ENCODE measurements at places on chromosomes 4 and X.

GRCh38 chrX:86460760-86461159 lies 312.5 kb downstream of the DACH2 start:
- no peak for DNase-seq

- no peak for DNase-seq
Measured at GRCh38 chrX:130245441-130245840, 23.3 kb downstream of the ZNF280C start.

DNA sequence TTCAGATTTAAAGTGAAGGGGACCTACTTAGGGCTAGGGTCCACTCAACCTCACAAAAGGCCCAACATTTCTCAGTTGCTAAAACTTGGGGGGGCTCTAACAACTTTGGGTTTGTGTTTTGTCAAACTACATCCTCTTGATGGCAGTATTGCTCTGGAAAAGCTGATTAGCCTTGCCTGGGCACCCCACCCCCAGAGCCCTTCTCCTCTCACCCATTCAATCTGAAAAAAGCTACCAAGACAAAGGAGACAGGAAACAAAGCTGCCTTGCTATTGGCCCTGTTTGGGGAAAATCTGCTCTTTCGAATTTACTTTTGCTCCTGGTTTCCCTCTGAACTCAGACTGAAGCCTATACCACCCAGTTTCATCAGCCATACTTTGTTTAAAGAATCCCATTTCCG lies 195.2 kb upstream of the STK26 start:
- DNase-seq, result peak; percentile 59

DNA sequence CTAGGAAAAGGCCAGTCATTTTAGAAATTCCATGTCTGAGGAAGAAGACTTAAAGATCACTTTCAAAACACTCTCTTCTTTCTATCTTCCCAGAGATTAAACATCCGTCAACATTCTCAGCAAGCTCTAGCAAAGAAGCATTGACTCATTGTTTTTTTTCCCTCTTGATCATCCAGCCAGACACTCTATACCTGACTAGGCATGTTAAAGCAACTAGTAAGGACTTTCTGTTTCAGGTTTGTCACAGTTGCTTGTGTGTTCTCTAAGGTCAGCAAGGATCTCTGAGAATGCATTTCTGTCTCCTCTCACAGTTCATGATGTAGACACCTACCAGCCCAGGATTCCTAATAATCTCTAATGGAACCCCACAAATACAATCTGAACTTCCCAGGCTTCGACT lies 112.2 kb downstream of the IL13RA2 start:
- DNase-seq, result no peak

GRCh38 chr4:186554539-186554913 lies 841 bp downstream of the MTNR1A start:
- DNase-seq, result peak; percentile 68

DNA sequence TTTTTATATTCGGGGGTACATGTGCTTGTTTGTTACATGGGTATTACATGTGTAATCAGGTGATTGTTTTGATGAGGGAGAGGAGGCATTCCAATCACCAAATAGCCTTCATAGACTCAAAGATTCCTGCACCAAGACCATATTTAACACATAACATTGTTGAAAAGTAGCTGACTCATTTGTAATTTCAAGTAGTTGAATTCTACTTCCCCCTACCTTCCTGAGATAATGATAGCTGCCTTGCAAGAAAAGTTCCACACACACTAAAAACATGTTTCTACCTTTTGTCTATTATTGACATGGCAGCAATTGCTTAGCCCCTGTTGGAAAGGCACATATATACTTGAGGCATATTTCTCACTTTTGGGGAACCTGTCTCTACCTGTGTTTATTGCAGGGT lies 16.1 kb downstream of the PGAM4 start:
- DNase-seq, result no peak

DNA sequence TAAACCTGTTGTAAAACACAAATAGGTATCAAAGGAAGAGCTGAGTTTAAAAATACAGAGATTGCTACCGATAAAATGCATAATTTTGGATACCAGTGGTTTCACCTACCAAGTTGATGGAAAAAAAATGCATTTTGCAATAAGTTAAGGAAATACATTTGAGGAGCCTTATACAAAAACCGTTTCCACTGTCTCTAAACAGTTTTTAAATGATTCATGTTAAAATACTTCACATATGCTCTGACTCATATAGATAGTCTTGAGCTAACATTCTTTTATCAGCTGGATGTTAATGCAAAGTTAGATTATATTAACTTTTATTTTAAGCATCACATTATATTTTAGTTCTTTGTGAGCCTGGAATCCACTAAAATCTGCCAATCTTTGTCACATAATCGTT lies 50.6 kb upstream of the ANKRD17 start:
- DNase-seq, result no peak

GRCh38 chr4:184807797-184808712 lies 17.7 kb downstream of the ACSL1 start:
- peak; percentile 82 for DNase-seq

DNA sequence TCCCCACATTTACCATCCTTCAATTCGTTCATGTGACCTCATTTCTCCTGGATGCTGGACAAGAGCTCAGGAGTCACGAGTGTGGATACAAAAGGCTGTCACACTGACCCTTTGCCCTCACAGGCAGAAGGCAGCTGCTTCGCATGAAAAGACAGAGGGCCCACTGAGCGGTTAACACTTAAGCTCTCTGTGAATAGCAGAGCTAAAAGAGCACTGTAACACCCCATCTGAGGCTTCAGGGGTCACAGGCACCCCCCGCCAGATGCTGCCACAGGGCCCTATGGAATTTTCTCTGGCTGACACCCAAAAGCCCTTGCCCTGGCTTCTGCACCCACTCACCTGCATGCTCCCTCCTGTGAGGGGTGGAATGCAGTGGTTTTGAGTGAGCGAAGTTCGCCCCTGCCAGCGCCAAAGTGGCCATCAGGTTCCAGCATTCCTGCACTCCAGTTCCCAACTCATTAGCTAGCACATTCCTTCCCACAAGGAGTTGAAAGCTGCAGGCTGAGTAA lies 360.9 kb downstream of the PPP3CA start:
- no peak for DNase-seq

- no peak for DNase-seq
Measured at GRCh38 chr4:126241634-126242033, 926.9 kb downstream of the FAT4 start.

- no peak for DNase-seq
Measured at GRCh38 chr4:141133999-141134995, 1.0 kb upstream of the RNF150 start.

- no peak for DNase-seq
Measured at GRCh38 chr4:127284236-127284635, 348.5 kb upstream of the INTU start.

DNA sequence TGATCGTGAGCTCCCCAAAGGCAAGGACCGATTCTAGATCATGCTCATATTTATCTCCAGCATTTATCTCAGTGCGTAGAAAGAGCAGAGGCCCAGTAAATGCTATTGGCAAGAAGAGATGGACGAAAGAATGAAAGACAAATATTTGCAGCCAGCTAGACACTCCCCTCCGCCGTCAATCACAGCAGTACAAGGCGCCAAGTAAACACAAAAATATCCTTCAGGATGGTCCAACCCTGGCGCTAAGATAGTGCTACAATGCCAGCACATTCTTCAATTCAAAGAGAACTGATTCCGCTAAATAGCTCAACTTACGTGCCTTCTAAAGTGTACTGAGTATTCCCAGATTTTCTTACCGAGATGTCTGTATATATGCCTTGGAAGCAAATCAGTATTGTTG lies 114.5 kb downstream of the DDX53 start:
- no peak for DNase-seq

- DNase-seq, result peak; percentile 66
Measured at GRCh38 chr4:5750946-5751665, 40.1 kb downstream of the EVC start.

GRCh38 chr4:175906384-175906783 lies 94.3 kb upstream of the GPM6A start:
- no peak for DNase-seq

DNA sequence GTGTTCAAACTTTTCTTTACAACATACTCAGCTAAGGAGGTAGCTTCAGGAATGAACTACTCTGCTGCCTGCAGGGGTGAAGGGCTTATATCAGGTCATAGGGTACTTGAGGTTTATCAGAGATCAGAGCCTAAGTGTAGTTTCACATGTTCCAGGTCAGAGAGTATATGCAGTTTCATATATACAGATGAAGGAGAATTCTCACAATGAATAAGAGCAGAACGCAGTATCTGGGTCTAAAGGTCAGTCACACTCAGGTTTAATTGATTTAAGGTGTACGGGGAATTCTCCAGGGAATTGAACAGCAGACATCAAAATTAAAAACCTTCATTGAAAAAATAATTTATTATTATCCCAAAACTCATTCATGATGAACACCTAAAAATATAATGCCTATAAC lies 700.6 kb downstream of the TECRL start:
- DNase-seq, result no peak

DNA sequence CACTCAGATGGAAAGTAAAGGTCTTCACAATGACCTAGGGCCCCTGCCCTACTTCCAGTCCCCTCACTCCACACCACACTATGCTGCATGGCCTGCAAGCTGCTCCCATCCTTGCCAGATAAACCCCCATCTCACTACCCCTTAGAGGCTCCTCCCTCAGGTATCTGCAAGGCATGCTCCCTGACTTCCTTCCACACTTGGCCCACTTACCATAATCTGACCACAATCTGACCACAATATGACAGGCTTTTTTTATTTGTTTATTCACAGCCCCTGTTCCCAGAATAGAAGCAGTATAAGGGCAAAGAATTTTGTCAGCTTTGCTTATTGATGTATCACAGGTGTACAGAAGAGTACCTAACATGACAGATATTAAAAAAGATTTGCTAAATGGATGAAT lies 124.7 kb downstream of the CAMK2D start:
- no peak for DNase-seq

GRCh38 chr4:66429276-66429675 lies 759.0 kb upstream of the EPHA5 start:
- no peak for DNase-seq

GRCh38 chr4:113756005-113756410 lies 5.5 kb downstream of the CAMK2D start:
- DNase-seq, result no peak

DNA sequence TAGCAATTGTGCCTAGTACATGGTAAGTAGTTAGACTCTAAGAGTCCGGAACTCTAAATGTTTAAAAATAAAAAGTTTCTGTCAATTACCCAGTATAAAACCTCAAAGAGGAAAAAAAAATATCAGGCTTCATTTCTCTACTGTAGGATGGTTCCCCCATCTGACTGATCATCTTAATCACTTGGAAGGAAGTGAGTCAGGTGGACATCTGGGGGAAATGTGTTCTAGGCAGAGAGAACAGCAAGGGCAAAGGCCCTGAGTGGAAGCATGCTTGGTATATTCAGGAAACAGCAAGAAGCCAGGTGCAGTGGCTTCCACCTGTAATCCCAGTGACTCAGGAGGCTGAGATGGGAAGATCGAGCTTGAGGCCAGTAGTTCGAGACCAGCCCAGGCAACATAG lies 2.9 kb upstream of the EIF1AX start:
- no peak for DNase-seq

GRCh38 chr4:54100595-54101189 lies 729 bp downstream of the GSX2 start:
- DNase-seq, result peak; percentile 70

DNA sequence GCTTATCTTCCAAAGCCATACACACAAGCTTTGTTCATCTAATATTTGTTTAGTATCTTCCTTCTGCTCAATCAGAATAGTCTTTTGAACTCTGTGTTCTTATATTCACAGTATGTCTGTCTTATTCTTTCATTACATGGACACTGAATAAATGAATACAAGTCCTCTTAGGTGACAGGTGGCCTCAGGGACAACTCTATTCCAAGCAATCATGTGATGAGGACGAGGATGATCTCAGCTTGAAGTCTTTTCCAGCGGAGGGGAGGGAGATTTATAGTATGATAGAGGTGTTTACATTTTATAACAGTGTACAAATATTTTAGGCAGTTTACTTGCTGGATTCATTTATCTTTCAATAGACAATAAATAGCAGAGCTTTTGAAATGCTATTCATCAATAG lies 300.4 kb downstream of the NLGN4X start:
- no peak for DNase-seq

DNA sequence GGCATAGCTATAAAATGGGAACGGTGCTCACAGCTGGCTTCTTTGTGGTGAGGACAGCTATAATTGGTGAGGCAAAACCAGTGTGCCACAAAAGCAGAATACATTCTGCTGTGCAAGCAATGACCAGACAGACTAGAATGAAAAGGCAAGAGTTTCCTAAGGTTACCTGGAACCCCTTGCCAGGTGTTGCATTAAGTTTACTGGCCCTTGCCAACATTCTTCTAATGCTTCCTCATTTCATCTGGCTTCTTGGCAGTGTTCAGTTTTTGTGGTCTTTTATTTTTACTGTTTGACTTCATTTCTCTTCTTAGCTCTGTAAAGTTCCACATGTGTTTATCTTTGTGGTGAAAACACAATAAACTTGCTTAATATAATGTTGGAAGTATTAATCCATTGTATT lies 131.4 kb downstream of the PTTG2 start:
- DNase-seq, result no peak

DNA sequence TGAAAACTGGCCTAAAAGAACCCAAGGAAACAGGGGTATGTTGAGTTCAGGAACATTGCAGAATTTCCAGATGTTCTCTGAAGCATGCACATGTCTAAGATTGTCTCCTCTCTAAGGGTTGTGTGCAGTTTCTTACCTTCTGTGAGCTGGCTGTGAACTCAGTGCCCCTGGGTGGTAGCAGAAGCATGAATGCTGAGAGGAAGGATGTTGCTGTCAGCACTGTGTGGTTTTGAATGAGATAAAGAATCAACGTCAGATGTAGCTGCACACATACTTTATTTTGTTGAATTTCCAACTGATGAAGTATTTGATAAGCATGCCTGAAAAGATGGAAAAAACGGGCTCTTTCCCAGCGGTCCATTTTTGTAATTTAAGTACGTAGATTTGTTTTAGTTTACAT lies 23.8 kb upstream of the CD38 start:
- DNase-seq, result no peak

DNA sequence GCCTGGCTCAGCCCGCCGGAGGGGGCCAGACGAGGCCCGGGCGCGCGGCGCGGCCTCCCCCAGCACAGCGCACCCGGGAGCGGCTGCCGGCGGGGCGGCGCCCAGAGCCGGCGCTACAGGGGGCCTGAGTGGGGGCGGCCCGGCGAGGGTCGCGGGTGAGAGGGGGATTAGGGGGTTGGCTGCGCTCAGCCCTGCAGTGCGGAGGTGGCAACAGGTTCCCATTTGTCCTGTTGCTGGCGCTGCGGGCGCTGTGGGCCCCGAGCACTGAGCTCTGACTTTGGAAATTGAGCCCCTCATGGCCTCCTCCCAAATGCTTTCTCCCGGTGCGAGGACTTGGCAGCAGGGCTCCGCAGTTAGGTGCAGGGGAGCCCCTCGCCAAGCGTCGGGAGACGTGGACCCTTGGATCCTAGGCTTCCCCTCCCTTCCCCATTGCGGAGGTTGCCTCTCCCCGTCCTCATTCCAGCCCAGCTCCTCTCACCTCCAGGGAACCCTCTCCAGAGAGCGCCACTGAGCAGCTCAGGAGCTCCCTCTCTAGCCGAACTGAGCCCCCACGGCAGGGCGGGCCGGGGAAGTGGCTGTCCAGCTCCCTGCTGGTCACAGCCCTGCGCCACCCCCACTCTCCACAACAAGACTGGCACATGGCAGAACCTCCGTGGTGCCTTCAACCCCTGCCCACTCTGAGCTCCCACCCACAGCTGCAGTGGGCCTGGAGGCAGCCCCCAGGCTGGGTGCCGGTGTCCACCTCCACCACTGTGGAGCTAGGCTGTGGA lies 2.5 kb upstream of the DUSP9 start:
- DNase-seq, result peak; percentile 76

All from H7 (cell line).